Cortex of kidney (tissue), 1 donor: ENCODE measurements at places on chromosomes 16 and 17.

DNA sequence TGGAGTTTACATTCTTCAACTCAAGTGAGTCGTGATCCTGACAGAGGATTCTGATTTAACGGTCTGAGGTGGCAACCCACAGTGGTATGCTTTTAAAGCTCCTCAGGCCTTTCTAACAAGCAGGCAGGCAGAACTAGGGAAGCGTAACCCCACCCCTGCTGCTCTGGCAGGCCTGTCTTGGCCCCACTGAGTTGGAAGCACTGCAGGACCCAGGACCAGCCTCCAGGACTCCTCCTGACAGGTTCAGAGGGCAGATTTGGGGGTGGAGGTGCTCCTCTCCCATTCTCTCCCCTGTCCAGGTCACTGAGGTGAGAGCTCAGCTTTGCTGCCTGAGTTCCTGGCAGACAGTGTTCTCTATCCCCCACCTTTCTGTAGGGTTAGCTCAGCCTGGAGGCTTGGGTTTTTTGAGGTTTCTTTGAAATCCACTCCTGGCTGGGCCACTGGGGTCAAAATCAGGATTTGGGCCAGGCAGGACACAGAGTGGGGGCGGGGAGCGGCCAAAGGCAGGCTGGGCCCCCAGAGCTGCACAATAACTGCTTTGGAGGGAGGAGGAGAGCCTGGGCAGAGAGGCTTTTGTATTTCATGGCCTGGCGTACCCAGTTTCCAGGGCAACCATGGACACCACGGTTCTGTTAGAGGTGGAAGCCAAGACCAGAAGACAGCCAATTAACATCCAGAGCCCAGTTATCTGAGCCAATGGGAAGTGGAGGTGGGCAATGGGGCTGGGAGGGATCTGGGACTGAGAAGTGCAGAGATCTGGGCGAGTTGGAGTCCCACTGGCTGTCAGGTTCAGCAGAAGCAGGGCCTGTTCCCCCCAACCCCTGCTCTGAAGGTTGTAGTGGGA, 9.5 kb downstream of the MRPL27 start:
- DNase-seq = no peak

DNA sequence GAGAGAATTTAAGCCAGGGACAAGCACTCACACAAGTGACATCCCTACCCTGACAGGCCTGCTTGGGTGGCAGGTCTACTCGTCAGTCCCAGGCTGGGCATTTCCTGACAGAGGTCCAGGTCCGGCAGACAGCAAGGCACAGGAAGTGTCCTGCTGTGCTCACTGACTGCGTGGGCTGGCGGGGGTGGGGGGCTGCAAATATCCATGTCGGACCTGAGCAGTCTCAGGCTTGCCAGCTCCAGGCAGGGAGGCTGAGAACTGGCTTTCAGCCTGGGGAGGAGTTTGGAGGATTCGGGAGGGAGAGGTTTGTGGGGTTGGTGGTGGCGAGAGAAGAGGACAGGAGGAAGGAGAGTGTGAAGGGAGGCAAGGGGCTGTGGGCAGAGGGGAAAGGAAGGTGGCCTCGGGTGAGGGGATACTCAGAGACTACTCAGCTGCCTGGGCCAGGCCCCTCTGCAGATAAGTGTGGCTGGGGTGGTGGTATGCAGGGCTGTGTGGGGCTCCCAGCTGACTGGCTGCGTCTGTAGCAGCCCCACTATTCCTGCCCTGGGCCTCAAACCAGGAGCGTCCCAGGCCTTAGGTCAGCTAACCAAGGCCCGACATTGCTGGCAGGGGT, 7.8 kb downstream of the HIC1 start:
- DNase-seq = no peak

GRCh38 chr17:14793237-14793636, 471.9 kb downstream of the PMP22 start:
- no peak for DNase-seq

DNA sequence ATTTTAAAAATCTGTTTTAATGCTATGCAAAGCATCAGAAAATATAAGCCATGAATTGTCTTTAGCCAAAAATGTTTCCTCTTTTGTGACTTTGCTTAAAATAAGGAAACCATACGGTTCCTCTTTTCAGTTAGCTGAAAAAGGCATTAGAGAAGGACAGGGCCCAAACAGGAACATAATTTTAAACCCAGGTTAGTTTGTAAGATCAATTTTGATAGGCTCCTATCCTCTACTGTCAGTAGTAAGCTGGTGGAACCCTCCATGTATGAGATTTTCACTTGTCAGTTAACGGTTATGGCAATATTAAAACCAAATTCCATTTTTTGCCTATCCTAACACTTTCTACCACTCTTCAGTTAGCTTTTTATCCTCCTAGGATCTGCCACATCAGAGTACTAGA, 4.3 kb downstream of the EVI2B start:
- no peak for DNase-seq

- no peak for DNase-seq
Measured at GRCh38 chr16:27205423-27206065, 2.2 kb downstream of the KDM8 start.

DNA sequence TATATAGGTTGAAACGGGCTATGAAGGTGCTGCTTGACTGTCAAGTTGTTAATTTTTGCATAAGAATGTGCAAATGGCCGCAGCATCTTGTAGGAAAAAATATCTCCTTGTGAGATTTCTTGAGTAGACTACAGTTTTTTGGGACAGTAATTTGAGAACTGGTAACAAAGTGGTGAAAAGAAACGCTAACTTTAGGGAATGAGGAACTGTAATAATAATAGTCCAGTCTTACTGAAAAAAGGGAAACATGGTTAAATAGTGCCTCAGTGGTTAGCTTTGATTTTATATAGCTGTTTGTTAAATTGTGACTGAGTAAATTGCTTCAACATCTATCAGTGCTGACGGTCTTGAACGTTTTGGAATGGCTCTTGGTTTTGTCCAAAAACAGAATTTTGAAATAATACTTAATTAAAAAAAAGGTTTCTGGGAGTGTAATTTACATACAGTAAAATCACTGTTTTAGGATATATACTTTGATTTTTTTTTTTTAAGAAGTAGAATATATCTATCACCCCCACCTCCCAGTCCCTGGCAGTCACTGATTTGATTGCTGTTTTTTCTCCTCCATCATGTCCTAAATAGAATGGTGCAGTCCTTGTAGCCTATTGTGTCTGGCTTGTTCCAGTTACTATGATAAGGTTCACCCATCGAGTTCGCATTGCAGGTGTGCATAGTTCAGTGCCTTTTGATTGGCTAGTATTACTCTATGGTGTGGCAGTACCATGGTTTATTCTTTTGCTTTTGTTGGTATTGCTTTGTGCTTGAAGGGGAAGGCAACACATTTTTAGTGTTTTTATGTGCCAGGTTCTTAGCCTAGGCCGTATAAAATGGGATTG, 2.8 kb downstream of the HAPSTR1 start:
- DNase-seq = no peak

GRCh38 chr17:75959051-75959838, 18.4 kb upstream of the FBF1 start:
- DNase-seq = no peak

GRCh38 chr17:80316927-80317705, 56.5 kb downstream of the RNF213 start:
- DNase-seq = no peak

- no peak for DNase-seq
Measured at GRCh38 chr17:77458202-77459017, 317.6 kb downstream of the SEC14L1 start.

- no peak for DNase-seq
Measured at GRCh38 chr17:76385892-76386786, 1.7 kb downstream of the SPHK1 start.

DNA sequence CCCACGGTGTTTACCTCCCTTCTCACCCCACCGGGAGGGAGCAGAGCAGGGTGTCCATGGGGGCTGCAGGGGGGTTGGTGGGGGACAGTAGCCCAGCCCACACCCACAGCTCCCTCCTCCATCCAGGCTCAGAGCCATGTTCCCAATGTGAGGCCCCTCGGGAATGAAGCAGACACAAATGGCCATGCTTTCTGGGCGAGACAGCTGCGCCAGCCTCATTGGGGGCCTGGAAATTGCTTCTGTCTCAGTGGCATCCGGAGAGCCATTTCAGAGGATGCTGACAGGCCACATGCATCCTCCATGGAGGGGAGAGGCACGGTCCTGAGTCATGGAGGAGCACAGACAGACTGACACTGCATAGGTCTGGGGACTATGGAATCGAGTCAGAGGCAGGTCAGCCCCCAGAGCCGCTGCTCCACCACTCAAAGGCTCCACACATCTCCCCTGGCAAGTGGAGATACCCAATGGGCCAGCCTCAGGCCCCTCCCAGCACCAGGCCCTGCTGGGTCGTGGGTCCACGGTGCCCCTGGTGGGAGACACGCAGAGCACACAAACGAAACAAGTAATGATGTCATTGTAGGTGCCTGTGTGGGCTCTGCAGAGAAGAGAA, 59.6 kb upstream of the ENPP7 start:
- no peak for DNase-seq

GRCh38 chr16:8686031-8686621, 11.7 kb downstream of the ABAT start:
- no peak for DNase-seq

- no peak for DNase-seq
Measured at GRCh38 chr17:33611532-33611931, 318.4 kb upstream of the ASIC2 start.

GRCh38 chr17:13485327-13485726, 116.4 kb downstream of the HS3ST3A1 start:
- DNase-seq = no peak

- DNase-seq = no peak
Measured at GRCh38 chr16:2472885-2473445, 1.9 kb downstream of the NTN3 start.

- no peak for DNase-seq
Measured at GRCh38 chr17:1322014-1322428, 42.6 kb downstream of the TRARG1 start.

DNA sequence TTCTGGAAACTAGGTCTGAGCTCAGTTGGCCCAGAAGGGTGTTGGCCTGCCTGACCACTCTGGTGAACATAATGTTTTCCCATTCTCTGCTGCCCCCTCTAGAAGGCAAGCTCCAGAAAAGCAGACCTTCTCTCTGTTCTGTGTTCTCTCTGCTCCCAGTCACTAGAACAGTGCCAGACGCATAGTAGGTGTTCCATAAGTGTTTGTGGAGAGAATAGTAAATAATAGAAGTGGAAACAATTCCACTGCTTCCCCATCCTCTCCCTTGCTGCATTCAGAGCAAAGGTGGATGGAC, 32.2 kb upstream of the ETV4 start:
- DNase-seq = no peak

- DNase-seq = no peak
Measured at GRCh38 chr17:1965556-1966273, 59.4 kb downstream of the RTN4RL1 start.

- no peak for DNase-seq
Measured at GRCh38 chr17:78717431-78717980, 64.6 kb downstream of the CYTH1 start.

- no peak for DNase-seq
Measured at GRCh38 chr16:20727181-20727580, 14.4 kb downstream of the THUMPD1 start.
